Transverse colon (tissue), 4 donors: ENCODE measurements at places on chromosomes 5 and 9. TPM values are rescaled to one million over a fixed set of nuclear protein-coding genes. Genes with fewer than 3 reads are reported as not detected.

TMEM232 gene
- 13.1 TPM for total RNA-seq

GRCh38 chr5:69285448-69286116, 47.0 kb downstream of the CCDC125 start:
- no peaks in the 10 kb centered on the region for H3K36me3 ChIP-seq
- H3K27me3 ChIP-seq: no peaks in the 10 kb centered on the region
- no peaks in the 10 kb centered on the region for H3K4me1 ChIP-seq
- no peak for DNase-seq
- H3K4me3 ChIP-seq: no peak overlapping the region

CCL27 gene
- total RNA-seq: not detected

DNA sequence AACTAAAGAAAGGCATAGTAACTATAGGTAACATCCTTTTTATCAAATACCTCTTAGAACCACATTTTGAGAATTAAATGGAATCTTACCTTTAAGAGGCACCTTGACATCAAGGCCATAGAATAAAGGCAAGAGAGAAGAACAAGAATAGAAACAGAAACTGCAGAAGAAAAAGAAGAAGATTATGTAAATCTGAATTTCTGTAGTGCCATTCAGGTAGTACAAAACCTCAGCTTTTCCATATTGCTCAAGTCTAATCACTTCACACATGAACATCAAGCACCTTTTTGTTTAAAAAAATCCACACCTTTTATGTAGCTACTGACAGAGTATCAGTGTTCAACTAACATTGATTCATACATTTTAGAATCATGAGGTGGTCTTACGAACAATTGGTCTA, 91.8 kb upstream of the DPYSL3 start:
- H3K27ac ChIP-seq: no peak overlapping the region
- H3K36me3 ChIP-seq: no peaks in the 10 kb centered on the region

C9orf152 gene
- 19.7 TPM for total RNA-seq
